Stimulated activated CD4-positive, alpha-beta T cell treated with anti-CD3 and anti-CD28 coated beads, Interleukin-2, amount 100 ng/mL, for 24 hours (primary cell): ENCODE measurements at places on chromosomes 16 and 17.

GRCh38 chr16:68468842-68469241, 20.5 kb upstream of the SMPD3 start:
- DNase-seq: no peak

- DNase-seq: no peak
Observed at GRCh38 chr17:73875346-73875745, 231.1 kb upstream of the SDK2 start.

DNA sequence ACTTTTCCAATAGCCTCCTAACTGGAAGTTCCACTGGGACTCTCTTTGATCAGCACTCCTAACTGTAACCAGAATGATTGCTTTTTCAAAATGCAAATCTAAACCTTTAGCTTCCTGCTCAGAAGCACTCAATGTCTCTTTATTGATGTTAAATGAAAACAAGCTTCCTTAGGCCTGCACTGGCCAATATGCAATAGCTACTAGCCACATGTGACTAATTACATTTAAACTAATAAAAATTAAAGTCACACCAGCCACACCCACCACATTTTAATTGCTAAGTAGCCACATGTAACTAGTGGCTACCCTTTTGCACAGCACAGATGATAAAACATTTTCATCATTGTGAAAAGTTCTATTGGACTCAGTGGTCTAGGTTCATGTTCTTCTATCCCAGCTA, 31.8 kb downstream of the FAM20A start:
- no peak for DNase-seq

GRCh38 chr17:60652454-60653247, 25.0 kb upstream of the BCAS3 start:
- DNase-seq: no peak

- DNase-seq: no peak
Observed at GRCh38 chr17:36791150-36791941, 145.9 kb upstream of the LHX1 start.

DNA sequence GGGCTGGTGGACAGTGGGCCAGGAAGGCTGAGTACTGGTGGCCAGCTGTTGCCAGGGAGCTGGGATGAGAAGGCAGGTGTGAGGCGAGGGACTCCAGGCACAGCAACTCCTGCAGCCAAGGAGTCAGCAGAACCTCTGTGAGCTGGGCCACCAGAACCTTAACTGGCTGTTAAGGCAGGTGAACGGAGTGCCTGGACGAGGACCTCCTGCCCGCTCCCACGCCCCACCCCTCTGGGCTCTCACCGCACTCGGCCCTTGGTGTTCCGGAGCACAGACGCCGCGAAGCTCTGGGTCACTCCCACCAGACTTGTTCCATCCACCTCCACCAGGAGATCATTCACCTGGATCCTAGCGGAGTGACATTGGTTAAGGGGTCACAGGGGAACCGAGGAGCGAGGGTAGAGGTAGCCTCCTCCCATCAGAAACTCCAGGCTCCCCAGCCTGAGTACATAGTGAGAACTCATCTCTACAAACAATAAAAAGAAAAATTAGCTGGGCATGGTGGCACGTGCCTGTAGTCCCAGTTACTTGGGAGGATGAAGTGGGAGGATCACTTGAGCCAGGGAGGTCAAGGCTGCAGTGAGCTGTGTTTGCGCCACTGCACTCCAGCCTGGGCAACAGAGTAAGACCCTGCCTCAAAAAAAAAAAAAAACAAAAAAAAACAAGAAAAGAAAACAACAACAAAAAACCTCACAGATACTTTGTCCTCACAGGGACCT, 9.3 kb downstream of the PPP1R9B start:
- DNase-seq: no peak

DNA sequence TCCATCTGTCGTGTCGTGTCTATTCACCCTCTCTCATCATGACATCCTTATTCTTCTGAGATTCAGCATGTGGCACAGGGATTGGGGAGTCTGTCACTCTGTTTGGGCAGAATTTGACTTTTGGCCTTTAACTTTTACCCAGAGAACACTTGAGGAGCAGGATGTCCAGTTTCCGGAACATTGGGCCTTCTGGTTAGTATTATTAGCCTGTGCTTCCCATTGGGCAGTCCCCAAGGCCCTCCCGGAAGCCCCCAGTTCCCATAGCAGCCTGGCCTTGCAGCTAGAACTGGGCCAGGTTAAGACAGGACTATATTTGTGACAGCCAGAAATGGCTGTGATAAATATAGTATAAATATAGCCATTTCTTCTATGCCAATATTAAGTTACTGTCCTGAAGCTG, 9.6 kb downstream of the SCN4A start:
- no peak for DNase-seq

GRCh38 chr16:54140057-54140787, 146.4 kb downstream of the IRX3 start:
- no peak for DNase-seq

DNA sequence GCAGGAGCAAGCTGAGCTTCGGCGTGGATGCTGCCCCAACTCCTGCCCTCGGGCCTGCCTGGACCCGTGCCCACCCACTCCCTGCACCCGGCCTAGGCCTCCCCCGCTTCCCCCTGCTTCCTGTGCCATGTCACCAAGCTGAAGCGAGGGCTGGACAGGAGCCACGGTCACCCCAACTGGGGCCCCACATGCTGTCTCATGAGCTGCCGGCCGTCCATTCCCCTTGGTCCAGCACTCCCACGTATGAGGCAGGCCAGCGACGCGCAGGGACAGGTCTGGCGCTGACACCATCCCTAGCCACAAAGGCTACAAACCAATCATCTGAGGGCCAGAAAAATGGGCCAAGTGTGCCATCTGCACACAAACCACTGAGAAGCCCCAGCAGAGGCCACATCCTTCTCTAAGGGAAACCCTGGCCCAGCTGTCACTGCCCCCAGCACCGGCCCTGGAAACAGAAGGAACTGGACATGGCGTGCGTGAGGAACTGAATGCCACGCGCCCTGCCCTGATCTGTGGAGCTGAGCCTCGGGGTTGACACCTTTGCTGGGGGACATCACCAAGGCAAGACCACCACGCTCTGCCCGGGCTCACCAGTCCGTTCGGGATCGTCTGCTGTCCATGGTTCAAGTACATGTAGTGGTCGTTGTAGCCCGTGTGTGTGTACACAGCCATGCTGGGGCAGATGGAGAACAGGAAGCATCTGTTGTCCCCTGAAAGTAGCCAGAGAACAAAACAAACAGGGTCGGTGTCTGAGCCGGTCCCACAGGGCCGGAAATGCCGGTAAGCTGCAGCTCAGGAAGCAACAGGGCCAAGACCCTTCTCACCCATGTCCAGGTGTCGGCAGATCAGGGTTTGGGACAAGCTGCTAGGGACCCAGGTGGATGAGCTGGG, 22.2 kb downstream of the MEAK7 start:
- DNase-seq: no peak

DNA sequence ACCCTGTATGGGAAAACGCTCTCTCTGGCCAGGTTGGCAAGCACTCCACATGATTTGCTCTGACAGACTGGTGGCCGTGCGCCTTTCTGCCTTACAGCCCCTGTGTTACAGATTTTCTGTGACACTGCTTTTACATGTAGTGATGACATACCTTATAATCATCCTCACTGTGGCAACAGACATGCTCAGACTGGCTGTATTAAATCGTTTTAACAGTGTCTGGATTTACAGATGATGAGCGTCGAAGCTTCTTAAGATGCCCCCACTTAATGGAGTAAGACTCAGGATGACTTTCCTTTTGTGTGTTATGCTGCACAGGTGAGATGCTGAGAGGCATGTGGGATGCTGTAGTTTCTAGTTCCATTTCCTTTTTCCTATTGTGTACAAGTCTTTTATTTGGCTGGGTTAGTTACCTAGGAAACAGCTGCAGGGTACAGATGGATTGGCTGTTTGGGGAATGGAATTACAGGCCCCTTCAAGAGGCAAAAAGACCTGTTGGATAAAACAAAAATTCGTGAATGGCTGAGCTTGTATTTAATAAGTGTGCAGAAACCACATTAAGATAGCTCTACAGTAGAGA, 20.9 kb upstream of the VWA3A start:
- no peak for DNase-seq

GRCh38 chr17:1783834-1784611, 22.2 kb downstream of the SERPINF1 start:
- no peak for DNase-seq

DNA sequence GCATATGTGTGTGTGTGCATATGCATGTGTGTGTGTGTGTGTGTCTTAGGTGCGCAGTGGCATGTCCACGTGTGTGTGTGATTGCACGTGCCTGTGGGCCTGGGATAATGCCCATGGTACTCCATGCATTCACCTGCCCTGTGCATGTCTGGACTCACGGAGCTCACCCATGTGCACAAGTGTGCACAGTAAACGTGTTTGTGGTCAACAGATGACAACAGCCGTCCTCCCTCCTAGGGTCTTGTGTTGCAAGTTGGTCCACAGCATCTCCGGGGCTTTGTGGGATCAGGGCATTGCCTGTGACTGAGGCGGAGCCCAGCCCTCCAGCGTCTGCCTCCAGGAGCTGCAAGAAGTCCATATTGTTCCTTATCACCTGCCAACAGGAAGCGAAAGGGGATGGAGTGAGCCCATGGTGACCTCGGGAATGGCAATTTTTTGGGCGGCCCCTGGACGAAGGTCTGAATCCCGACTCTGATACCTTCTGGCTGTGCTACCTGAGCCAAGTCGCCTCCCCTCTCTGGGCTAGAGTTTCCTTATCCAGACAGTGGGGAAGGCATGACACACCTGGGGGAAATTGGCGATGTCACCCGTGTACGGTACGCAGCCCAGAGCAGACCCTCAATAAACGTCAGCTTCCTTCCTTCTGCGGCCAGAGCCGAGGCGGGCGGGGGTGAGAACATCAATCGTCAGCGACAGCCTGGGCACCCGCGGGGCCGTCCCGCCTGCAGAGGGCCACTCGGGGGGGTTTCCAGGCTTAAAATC, 47.6 kb downstream of the IL21R start:
- DNase-seq: peak; percentile 71

DNA sequence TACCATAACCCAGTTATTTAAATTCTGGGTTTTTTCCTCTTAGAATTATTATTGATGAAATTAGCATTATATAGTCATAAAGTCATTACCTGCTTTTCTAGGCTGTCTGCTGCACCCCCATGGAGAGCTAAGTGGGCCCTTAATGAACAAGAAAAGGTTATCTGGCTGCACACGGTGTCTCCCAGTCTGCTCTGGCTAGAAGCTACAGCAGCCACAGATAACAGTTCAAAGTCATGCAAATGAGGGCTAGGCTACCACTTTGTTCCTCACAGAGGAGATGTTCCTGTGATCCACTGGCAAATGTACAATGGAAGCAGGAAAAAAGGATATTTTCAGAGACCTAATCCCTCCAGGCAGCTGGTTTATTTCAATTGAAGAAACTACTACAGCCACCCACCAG, 112.1 kb downstream of the SNX11 start:
- no peak for DNase-seq

DNA sequence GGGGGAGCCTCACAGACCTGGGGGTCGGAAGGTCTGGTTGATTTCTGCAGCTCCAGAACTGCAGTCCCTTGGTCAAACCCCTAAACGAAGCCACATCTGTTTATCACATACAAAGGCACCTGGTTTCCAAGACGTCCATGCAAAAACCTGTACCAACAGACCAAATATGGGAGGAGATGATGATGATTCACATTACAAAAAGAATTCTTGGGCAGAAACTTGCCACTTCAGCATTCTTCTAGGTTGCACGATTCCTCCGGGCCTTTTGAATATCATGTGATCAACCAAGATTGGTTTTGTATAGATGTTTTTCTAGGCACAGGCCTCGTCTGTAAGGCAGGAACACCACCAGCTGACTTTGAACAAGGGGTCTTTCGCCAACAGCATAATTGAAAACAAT, 466.3 kb downstream of the SOX9 start:
- no peak for DNase-seq

GRCh38 chr17:60740584-60740983, 62.9 kb downstream of the BCAS3 start:
- DNase-seq: no peak

DNA sequence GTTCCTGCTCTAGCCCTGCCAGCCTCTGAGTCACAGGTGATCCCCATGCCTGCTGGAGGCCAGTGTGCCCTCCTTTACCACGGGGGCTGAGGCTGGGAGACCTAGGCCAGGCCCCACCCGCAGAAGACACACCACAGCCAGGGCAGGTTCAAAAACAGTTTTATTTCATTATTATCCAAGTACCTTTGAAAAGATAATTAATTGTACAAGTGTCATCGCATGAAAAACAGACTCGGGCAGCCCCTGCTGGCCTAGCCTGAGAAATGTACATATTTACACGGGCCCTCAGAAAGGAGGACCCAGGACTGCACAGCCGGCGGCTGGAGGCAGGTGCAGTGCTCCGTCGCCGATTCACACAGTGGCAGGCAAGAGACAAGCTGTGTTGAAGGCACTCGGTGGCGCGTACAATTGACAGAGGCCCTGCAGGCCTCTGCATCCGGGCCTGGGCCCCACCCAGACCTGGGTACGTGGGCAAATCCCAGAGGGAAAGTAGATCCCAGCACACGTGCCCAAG, 4.4 kb downstream of the PDIA2 start:
- DNase-seq: no peak

- no peak for DNase-seq
Observed at GRCh38 chr17:12814718-12815117, 25.4 kb downstream of the ARHGAP44 start.

DNA sequence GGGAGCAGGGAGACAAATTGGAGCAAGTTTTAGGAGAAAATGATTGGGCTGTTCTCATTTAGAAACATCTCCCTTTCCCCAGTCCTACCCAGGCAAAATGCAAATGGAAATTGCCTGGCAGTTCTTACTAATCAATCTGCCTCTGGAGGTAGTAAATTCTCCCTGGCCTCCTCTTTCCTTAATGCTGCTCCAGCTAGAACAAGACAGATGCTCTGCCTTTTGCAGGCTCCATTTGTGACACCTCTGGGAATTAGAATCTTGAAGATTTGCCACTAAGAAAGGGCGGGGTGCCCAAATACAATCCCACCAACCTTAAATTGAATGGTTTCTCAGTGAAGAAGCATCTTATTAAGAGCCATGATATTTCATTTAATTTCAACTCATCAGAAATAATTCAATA, 377.7 kb upstream of the CDH11 start:
- DNase-seq: no peak

- no peak for DNase-seq
Observed at GRCh38 chr17:81528651-81529436, 667 bp downstream of the FSCN2 start.

DNA sequence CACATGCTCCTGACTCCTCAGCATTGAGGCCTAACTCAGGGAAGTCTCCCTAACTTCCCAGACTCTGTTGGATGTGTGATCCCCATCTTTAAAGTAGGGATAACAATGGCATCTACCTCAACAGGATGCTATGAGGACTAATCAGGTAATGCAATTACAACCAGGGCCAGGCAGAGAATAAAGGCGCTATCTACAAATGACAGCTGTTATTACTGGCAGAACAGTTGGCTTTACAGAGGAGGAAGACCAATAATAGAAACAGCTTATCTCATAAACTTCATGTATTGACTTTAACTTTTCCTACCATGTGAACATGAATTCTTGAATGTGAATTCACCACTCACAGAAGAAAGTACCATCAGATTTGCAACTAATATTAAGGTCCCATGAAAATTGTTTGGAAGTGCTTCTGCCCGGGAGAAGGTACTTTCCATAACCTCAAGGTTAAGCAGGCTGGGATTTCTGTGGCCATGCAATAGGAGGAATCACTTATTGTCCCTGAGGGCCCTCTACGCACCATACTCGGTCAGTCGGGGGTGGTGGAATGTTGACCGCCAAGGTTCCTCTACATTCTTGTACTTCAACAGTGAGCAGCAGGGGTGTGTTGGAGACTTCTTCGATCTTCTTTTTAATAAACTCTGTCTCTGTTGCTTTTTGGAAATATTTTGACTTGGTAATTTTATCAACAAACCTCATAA, 22.6 kb upstream of the ERN1 start:
- no peak for DNase-seq
